GM12864 (cell line): ENCODE measurements at places on chromosomes 13 and 19.

DNA sequence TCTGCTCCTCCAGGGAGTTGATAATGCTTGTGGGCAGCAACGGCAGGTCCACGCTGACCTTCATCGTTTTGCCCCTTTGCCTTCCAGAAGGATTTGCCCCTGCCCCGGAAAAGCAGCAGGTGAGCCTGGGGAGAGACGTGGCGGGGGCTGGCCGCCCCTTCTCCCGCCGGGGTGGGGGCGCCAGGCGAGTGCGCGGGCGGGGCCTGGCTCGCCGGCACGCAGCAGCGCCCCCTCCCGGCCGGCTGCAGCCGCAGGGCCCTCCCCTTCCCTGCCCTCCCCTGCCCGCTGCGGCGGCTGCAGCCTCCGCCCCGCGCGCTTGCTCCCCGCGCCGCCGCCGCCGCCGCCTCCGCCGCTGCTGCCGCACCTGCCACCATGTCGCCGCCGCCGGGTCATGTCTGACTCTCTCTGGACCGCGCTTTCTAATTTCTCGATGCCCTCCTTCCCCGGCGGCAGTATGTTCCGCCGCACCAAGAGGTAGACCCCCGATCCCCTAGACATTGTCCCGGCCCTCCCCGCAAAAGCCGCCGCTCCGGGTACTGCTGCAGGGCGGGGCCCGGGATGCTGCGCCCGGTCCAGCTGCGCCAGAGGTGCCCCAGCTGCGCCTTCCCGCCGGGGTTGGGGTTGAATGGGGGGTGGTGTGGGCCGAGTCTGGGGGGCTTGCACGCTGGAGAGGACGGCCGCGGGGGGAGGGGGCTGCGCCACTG, at the start of gene MAST1:
MAST1 (plus strand) TSS at position 334 of the 704 bp plus-strand sequence; CDS start at position 392, 58 bp downstream.
- DNase-seq = no peak

DNA sequence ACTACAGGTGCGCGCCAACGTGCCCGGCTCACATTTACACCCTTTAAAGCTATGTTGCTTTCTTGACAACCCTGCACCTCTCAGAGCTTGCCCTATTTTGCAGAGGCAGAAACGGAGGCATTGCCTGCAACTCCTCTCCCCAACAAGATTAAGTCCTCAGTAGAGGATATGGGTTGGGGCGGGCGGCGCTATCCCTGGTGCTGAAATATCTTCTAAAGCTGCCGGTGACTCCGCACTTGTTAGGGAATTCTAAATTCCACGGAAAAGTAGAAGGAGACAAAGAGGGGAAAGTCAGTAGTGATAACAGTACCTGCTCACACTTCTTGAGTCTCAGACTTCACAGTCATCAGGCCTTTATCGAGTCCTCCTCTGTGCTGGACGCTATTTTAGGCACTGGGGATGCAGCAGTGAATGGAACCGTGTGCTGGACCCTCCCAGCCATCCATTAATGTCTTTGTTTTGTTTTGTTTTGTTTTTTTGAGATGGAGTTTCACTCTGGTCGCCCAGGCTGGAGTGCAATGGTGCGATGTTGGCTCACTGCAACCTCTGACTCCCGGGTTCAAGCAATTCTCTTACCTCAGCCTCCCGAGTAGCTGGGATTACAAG, 18.0 kb downstream of the SLC5A5 start:
- DNase-seq = no peak

DNA sequence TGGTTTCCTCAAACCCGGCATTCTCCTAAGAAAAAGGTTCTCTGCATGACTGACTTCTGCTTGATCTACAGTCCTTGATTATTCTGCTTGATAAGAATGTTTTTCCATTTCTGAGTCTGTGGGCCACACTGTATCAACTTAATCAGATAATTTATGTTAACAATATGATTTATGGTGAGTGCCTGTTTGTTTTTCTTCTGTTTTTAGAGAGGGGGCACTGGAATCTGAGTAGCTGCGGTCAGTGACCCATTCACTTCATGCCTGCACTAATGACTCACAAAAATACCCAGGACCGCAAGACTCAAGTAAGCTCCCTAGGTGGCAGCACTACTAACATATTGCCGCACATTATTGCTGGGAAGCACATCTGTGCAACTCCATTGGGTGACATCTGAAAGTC, 542.3 kb upstream of the ATXN8OS start:
- peak; percentile 8 for DNase-seq

DNA sequence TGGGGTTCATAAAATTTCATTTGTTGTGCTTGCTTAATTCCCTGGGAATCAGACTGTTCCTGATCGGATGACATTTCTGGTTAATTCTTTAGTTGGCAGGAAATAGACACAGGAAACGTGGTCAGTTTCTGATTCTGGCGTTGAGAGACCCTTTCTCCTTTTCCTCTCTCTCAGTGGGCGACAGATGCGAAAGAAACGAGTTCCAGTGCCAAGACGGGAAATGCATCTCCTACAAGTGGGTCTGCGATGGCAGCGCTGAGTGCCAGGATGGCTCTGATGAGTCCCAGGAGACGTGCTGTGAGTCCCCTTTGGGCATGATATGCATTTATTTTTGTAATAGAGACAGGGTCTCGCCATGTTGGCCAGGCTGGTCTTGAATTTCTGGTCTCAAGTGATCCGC, 10.8 kb downstream of the LDLR start:
- no peak for DNase-seq

GRCh38 chr19:19900139-19900728, 512 bp upstream of the ZNF93 start:
- no peak for DNase-seq

DNA sequence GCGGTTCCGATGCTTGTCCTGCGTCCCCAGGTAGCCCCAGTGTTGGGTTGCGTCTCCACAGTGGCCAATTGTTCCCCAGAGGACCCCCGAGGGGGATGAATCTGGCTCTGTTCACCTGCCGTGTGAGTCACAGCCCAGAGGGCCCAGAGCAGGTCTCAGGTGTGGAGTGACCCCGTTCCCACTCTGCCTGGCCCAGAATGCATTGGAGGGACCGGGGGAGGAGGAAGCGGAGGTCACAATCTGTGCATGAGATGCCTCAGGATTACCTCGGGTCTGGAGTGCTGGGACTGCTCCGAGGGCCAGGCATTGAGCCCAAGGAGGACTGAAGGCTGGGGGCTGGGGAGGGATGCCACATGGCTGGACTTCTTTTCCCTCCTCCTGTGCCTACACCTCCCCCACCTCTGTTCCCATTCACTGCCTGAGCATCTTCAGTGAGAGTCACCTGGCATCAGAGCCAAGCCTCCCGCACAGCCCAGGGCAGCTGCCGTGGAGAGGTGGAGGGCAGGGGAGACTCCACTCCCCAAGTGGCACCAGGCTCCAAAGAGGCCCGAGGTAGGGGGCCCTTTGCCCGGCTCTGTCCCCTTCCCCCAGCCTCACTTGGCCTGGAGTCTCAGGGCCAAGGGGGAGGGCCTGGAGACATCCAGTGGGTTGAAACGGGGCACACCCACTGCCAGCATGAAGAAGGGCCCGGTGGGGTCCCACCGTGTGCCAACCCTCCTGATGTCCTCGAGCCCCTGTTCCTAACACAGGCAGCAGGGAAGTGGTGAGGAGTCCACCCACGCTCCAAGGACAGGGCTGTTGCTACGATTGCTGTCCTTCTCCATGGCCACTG, 81.1 kb downstream of the CHST8 start:
- no peak for DNase-seq

- no peak for DNase-seq
Observed at GRCh38 chr19:2721570-2722540, 683 bp upstream of the DIRAS1 start.

- DNase-seq = no peak
Observed at GRCh38 chr19:35037716-35038622, 3.6 kb upstream of the HPN start.

DNA sequence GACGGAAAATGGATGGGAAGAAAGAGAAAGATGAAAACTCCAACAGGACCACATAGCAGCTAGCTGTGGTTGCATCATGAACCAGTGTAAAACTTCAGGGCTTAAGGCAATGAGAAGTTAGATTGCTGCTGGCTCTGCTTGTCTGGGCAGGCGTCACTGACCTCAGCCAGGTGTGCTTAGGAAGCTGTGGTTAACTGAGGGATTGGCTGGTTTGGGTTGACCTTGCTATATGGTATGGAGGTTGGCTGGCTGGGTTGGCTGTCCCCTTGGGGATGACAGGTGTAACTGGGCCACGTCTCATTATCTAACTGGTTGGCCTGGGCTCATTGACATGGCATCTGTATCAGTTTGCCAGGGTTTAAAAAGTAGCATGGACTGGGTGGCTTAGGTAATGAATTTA, 40.9 kb downstream of the NLRP4 start:
- DNase-seq = no peak

- no peak for DNase-seq
Observed at GRCh38 chr13:98913741-98914140, 64.1 kb downstream of the DOCK9 start.

DNA sequence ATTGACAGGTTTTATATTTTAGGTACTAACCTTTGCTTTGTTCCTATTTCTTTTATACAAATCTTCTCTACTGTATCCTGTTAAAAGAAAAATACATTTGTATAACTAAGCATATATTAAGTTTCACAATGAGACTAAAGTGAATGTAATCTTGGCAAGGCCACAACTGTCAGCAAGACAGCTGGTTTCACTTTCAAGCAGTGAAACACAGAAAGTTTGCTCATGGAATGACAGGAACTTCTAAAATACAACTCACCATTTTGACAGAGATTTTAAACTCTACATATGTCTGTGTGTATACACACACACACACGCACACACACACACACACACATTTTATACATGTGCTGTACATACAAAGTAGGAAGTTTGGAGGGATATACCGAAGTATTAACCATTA, 53.3 kb downstream of the PARP4 start:
- DNase-seq = peak; percentile 15

DNA sequence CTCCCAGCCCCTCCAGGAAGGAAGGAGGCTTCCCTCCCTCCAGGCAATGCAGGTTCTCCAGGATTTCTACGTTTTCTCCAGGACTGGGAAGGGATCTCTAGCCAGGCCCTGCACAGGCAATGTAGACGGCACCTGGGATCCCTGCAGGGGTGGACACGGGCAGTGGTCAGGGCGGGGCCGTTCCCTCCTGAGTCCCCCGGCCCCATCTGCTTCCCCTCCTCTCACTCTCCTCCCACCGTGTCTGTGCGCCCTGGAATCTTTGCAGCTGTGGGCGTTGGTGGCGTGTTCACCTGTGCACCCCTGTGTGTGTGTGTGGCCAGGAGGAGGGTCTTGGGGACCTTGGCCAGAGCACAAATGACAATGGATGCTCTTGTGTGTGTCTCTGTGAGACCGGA, 10.0 kb downstream of the NRTN start:
- DNase-seq = no peak

- DNase-seq = no peak
Observed at GRCh38 chr13:37366044-37366770, 232.4 kb downstream of the POSTN start.

DNA sequence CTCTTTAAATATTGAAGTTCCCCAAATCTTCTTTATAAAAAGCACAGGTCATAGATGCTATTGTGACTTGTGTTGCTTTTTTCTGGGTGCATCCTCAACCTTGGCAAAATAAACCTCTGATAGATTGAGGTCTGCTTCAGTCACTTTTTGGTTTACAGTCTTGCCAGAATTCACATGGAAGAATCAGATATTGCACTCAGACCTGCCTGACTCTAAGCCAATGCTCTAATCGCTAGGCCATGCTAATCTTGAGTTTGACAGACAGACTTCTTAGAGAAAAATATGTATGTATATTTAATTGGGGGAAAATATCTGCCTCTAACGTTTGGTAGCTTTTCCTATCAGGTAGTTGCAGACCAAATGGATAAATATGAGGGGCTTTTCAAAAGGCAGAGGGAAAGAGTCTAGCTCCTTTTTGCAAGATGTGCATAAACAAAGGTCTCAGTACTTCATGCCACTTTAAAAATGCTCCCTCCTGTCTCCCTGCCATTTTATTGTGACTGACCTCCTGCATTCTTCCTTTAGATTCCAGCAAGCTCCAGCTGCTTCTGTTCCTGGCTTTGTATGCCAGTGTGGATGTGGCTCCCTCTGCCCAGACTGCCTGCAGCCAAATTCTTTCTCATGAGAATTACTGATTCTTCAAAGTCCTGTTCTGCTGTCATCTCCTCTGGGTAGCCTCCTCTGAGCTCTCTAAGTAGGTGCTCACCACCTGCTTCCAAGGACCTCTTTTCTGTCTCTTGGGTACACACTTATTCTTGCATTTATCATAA, 42.4 kb upstream of the RFC3 start:
- no peak for DNase-seq
